Activated T-cell treated with anti-CD3 and anti-CD28 coated beads, Interleukin-2, amount 50 U/mL, for 24 hours (primary cell): ENCODE measurements at places on chromosomes 6 and 20.

DNA sequence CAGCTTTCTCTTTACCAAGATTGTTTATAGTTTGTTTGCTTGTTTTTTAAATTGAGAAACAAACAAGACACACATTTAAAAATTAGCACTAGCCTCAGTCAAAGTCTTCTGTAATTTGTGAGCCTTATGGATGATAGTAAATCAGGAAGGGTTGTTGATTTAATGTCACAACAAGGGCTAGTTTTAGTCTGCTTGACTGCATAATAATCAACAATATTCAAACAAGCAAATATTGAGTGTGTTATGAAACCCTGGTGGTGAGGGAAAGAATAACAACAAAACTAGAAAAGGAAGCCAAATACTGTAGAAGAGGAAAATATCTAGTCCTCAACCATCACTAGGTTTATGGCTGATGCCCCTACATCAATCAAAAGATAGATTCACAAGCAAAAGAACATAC, 228.6 kb downstream of the TBC1D7 start:
- DNase-seq = no peak

DNA sequence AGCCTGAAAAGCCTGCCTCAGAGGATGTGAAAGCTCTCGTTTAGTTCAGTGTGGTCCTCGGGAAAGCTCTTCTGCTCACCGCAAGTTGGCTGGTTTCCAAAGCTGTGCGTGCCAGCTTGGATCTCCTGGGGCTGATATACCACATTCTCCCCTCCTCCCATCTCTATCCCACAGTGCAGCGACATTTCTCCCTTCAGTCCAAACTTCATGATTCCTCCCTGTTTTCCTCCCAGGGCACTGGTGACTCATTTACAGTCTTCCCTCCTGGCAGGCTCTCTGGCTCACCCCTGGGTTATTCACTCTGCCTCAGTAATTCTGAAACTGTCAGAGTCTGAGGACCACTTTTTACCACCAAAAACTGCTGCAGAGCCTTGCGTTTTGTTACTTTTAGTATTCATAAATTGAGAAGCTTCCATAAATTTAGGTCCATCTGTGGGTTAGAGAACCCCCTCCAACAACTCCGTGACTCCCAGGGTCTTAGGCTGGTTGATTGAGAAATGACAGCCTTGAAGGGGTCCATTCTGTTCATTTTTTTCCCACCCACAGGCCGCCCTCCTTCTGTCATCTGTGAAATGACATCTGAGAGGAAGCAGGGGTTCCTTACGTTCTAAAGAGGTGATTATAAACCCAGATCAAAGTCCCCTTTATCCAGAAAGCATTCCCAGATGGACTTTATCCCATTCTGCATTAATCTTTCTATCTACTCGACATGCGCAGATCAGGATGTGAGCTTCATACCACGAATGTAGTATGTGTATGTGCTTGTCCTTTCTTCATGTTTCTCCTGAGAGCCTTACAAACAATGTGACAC, 6.1 kb downstream of the TRIM10 start:
- DNase-seq = no peak

- DNase-seq = no peak
Observed at GRCh38 chr6:74939151-74939708, 266.6 kb downstream of the COL12A1 start.

- no peak for DNase-seq
Observed at GRCh38 chr6:15176816-15177370, 69.0 kb upstream of the JARID2 start.

- DNase-seq = no peak
Observed at GRCh38 chr6:25330796-25331685, 51.9 kb downstream of the CARMIL1 start.

DNA sequence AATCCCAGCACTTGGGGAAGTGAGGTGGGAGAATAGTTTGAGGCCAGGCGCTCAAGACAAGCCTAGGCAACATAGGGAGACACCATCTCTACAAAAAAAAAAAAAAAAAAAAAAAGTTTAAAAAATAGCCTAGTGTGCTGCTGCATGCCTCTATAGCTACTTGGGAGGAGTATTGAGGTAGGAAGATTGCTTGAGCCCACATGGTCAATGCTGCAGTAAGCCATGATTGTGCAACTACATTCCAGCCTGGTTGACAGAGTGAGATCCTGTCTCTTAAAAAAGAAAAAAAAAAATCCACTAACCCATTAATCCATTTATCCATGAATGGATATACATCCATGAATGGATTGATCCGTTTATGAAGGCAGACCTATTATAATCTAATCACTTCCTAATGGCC, 1064.6 kb upstream of the EYS start:
- DNase-seq = no peak

DNA sequence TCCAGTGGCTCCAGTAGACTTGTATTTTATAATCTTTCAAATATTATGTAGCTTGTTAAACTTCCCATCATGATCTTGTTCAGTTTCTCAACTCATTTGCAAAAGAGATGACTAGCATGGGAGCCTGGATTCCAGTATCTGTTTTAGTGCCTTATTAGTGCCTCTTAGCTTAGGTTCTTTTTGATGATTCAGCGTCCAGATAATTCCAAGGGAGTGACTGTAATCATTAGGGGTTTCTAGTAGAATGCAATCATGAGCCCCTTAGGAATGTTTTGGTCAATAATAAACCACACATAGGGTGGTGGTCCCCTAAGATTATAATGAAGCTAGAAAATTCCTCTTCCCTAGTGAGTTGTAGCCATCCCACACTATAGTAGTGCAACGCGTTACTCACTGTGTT, 7.0 kb downstream of the CD2AP start:
- DNase-seq = no peak

DNA sequence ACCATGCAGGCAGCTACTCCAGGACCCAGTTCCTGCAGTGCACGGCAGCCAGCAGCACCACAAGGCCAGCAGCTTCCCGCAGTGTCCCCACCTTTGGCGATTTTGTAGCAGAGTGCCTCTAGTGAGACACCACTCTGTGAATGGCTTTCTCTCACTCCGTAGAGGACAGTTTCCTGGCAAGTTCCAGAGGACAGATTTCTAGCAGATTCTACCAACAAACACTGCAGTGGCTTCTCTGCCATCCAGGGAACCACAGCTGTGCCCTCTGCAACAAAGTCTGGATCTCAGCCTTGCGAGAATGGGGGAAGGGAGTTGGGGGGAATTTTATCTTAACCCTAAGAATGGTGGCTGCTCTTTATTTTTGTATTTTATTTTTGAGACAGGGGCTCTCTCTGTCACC, 28.7 kb downstream of the SNHG17 start:
- DNase-seq = no peak

DNA sequence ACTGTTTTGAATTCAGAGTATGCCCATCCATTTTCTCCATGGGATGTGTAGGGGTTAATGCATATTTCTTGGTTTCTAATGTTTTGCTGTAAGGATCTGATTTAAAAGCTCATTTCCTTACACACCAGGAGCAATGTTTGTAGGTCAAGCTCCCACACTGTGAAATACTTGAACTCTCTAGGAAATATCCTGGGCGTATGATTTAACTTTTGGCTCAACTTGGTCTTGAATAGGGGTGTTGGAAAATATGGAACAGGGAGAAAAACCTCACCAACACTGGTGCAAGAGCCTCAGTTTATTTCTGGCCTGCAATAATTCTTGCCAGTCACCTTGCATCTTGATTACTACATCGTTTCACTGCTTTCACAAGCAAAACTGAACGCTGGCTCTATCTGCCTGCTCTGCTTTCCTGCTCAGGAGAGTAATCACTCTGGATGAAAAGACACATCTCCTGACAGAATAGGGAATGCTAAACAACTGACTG, 25.1 kb upstream of the RFPL4B start:
- DNase-seq = no peak

- no peak for DNase-seq
Observed at GRCh38 chr6:87881342-87881895, 166.2 kb upstream of the SPACA1 start.

- no peak for DNase-seq
Observed at GRCh38 chr6:1781152-1781816, 171.6 kb downstream of the FOXC1 start.

DNA sequence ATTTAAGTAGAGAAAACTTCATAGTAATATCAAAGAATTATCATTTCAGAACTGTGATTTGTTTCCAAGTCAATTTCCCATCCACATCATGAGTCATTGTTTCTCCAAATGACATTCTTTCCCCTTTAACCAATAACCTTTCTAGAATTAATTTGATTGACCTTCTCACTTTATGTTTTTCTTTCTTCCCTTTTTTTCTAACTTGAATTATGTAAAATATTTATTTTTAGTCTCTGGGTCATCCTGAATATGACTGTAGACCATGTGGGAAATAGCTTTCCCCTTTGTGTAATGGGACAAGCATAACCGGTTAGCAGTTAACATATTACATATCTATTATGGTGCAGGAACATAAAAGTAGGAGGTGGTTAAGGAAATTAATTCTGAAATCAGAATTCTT, 291.1 kb downstream of the GJA1 start:
- DNase-seq = no peak

DNA sequence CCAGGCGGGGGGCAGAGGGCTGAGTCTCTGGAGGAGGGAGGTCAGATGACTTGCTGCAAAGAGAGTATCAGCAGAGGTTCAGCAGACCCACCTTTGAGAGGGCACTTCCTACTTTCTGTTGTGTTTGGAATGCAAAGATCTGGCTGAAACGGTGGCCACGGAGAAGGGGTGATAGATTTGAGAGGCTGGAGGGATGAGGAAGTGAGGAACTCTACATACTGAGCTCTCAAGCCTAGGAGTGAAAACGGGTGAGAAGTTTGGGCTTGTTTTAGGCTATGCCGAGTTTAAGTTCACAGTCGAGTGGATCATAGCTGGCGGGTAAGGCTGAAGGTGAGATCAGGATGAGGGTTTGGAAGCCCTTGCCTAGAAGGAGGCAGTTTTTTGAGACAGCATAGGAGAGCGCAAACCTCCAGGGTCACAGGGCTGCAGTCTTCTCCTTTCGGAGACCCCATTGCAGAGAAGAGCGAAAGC, 477 bp upstream of the ITPA start:
- no peak for DNase-seq

GRCh38 chr6:119205911-119206618, 127.6 kb upstream of the FAM184A start:
- DNase-seq = no peak

DNA sequence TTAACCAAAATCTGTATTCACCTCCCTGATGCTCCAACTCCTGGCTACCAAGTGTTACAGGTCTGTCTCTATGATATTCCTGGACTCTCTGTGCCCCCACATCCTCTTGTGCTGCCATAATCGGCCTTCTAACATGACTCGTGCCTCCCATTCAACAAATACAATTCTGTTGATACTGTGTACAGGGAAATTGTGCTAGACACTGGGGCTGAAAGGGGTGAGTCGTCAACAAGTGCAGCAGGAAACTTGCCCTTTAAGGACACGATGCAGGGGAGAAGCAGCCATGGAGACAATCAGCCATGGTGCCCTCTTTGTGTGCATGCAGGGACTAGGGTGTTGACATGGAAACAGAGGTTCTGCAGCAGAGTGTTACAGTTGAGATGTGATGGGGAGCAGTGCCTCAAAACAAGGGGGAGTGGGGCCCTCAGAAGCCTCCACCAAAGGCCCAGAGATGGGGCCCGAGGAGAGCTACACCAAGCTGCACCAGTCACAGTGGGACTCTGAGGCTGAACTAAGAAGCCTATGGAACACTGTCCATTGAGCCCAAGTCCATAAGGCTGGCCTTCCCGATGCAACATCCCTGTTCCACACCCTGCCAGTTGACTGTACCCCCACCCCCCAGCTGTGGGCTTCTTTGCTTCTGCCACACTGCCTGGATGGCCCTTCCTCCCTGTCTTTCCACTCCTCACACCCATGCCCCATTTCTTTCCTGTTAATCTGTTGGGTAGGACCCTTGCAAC, 3.1 kb downstream of the PCED1A start:
- no peak for DNase-seq

GRCh38 chr6:938271-938905, 245.4 kb upstream of the EXOC2 start:
- DNase-seq = no peak

DNA sequence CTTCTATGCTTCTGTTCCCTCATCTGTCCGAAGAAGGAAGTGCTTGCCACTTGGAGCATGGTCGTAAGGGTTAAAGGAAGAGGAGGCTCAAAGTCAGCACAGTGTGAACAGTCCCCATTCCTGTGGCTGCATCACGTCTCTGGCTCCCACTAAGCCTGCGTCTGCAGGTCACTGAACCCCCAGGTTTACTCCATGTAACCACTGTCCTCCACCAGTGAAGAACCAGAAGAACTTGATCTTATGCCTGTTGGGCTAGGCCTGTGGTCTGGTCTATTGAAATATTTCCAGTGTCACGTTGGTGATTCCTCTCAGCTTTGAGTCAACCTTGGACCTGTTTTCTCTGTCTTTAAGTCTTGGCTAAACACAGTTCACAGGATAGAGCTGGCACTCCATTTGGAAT, 45.9 kb upstream of the SCP2D1 start:
- no peak for DNase-seq

GRCh38 chr6:73041051-73041450, 184.2 kb downstream of the KHDC1L start:
- DNase-seq = no peak

DNA sequence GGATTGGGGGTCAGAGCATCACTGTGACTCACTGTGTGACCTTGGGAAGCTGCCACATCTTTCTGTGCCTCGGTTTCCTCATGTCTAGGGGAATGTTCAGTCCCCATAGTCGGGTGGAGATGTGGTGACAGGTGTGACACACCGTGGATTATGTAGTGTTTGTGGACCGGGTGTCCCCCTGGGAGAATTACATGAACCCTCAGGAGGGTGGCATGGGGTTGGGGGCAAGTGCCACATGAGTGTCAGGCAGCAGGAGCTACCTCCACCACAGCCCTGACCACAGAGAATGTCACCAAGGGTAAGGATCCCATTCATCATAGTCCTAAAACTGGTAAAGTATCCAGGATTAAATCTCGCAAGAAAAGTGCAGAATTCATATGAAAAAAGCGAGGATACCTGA, 23.2 kb downstream of the SUN5 start:
- DNase-seq = peak; percentile 24

DNA sequence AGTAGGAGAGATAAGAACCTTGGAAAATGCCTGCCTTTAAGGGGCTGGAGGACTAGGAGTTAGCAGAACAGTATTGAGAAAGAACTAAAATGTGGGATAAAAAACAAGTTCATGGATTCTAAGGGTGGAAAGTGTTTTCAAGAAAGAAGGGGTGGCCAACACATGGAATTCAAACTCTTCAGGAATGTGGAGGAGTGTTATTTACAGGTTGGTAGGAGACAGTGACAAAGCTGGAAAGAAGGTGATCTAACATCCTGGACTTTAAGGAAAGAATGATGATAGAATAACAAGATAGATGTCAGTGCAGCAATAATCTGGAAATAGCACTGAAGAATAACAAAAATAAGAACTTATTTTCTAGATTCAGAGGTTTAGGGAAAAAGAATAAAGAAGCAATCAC, 54.0 kb upstream of the TNFRSF21 start:
- DNase-seq = no peak

- no peak for DNase-seq
Observed at GRCh38 chr6:126907312-126907711, 211.2 kb upstream of the RSPO3 start.
